Activated CD4-positive, alpha-beta T cell treated with anti-CD3 and anti-CD28 coated beads, Interleukin-2, amount 10 ng/mL, durations not matched to agents 24 days and 14 days (primary cell): ENCODE measurements at places on chromosomes 4 and X. TPM values are rescaled to one million over a fixed set of nuclear protein-coding genes. Genes with fewer than 3 reads are reported as not detected.

- DNase-seq: no peak
Measured at GRCh38 chr4:115275615-115276014, 162.2 kb upstream of the NDST4 start.

- DNase-seq: no peak
Measured at GRCh38 chr4:8082517-8083055, 76.0 kb downstream of the ABLIM2 start.

GRCh38 chr4:165106518-165106917 is 6.1 kb downstream of the TMEM192 start:
- no peak for DNase-seq

Gene MAGEE2
- not detected in 2 replicates for total RNA-seq

GRCh38 chr4:87030755-87031441 is 96.1 kb downstream of the AFF1 start:
- DNase-seq: no peak

DNA sequence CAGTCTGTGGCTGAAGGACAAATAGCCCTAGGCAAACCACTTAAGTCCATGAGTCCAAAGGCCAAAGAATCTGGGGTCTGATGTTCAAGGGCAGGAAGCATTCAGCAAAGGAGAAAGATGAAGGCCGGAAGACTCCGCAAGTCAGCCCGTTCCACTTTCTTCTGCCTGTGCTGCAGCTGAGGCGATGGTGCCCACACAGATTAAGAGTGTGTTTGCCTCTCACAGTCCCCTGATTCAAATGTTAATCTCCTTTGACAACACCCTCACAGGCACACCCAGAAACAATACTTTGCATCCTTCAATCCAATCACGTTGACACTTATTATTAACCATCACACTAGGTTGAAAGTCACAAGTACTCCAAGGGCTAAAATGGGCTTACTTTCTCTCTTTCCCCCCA is 605.4 kb upstream of the GNPDA2 start:
- DNase-seq: no peak

Gene RNF150
- 0.02 TPM in 1 of 2 replicates, not detected in the other for total RNA-seq

DNA sequence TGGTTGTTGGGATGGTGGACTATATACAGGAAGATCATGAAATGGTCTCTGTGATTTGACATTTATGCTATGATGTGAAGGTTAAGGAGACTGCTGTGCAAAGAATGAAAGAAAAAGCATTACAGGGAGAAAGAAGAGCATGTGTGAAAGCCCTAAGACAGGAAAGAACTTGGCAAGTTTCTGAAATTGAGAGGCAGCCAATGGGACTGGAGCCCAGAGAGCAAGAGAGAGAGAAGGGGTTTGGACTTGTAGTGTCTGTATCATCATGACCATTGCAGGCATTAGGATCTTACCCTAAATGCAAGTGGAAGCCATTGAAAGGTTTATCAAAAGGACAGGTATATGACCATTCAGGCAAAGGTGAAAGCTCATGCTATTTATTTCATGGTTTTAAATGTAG is 147.1 kb downstream of the NAA11 start:
- no peak for DNase-seq

DNA sequence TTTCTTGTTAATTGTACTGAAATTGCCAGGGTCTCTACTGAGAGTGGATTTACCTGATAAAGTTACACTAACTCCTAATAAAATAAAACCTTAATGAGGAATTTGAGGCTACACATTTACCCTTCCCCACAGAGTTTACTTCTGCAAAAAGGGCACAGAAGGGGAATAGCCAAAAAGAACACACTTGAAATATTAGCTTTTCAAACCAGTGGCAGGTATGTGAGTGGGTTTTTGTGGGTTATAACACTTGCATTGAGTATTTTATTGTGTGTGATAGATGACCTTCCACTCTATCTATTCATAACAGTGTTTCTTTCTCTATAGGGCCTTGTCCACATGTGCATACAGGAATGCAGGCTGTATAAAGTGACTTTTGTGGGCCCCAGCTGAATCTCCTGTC is 5.0 kb upstream of the GPR174 start:
- DNase-seq: no peak

DNA sequence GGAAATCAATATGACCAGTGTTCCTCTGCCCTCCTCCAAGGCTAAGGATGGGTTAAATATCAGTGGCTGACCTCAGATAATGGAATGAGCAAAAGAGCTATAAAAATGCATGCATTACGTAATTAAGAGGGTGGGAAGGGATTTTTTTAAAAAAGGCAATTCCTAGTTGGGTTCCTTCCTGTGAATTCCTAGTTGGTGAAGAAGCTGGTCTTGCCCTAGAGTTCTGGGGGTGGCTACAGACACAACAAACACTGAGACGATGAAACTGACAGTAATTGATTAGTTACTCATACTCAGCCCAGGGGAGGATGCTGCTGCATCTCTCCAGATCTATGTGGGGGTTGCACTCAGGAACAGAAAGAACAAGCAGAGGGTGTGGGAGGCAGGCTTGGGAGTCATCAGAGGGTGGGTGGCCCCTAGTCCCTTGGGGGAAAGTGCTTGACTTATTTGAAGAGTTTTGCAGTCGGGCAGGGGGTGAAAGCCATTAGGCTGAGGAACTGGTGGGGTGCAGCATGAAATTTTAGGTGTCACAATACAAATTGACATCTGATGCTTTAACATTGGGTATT is 662.0 kb upstream of the FRG1 start:
- no peak for DNase-seq

Gene HMX1
- not detected in 2 replicates for total RNA-seq

Gene CDX4
- total RNA-seq: not detected in 2 replicates

Gene STOX2
- not detected in 2 replicates for total RNA-seq

DNA sequence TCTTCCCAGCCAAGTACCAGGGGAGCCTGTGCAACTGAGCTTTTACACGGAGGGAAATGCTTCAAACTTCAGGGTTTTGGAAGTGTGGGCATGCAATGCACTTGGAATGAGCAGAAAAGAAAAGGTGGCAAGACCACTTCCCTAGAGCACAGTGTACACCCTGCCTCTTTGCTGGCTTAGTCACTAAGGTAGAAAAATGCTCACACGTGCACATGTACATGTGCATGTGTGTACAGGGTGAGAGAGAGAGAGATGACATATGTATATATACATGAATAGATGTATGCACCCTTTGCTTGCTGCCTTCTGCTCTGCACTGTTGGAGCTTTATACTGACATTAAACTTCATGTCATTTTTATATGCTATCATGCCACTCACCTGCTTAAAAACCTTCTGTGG is 7.9 kb upstream of the KLF3 start:
- no peak for DNase-seq

GRCh38 chrX:20507901-20508620 is 241.4 kb upstream of the RPS6KA3 start:
- DNase-seq: peak; percentile 2

DNA sequence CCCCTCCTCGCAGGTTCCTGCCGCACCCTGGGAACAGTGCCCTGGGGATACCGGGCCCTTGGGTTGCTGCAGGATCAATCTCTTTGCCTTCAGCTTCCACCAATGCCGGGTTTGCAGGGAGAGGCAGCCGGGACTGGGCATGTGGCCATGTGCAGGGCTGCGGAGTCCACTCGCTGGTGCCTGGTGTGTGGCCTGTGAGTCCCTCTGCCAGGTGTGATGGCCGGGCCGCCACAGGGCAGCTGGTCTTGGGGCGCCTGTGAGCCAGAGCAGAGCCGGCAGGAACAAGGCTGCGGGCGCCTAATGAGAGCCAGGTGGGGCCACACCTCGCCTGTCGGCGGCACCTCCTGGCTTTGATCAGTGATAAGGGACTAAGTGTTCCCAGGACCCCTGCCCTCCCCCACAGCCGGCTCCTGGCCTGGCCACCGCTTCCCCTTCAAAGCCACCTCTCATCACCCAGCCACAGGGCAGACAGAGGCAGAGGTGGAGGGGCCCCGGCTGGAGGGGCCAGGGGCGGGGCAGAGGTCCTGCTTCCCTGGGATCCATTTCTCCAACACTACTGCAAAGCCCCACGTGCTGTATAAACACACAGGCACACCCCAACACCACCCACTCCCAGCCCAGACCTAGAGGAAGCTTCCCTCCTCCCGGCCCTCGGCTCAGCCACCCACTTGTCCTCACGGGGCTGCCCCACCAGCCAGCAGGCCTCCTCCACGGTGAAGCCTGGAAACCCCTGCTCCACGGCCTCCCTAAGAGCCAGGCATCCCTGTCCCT is 132.7 kb downstream of the CPZ start:
- no peak for DNase-seq

Gene MGAT4D
- total RNA-seq: not detected in 2 replicates

DNA sequence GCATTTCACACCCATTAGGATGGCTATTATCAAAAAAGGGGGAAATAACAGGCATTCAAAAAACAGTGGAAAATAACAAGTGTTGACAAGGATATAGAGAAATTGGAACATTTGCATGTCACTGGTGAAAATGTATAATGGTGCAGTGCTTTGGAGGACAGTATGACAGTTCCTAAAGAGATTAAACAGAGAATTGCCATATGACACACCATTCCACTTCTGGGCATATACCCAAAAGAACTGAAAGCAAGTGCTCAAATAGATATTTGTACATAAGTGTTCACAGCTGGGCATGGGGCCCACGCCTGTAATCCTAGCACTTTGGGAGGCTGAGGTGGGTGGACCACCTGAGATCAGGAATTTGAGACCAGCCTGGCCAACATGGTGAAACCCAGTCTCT is 348.1 kb downstream of the NR3C2 start:
- no peak for DNase-seq

- no peak for DNase-seq
Measured at GRCh38 chr4:112140536-112140935, 4.7 kb upstream of the FAM241A start.

DNA sequence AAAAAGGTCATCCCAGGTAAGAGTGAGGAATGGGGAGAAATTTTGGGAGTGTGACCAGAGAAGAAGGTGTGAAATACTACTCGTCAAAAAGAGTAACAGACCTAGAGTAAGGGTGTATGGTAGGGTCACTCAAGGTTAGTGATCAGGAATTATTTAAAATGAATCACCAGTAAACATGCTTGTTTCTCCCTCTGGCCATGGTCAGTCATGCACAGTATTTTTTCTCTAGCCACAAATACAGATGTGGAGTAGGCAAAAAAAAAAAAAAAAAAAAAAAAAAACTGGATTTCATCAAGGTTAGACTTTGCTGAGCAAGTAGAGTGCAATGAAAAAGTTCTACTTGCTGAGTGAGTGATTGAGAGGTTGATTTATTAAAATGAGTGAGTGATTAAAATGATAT is 34.2 kb upstream of the SLIT2 start:
- DNase-seq: no peak

Gene FGG
- not detected in 2 replicates for total RNA-seq

Gene SPATA4
- total RNA-seq: 0.12 TPM in 1 of 2 replicates, not detected in the other

- no peak for DNase-seq
Measured at GRCh38 chr4:149345424-149345823, 470.2 kb downstream of the IQCM start.

Gene TLR8
- not detected in 2 replicates for total RNA-seq

Gene TKTL1
- not detected in 2 replicates for total RNA-seq

Gene GPRASP3
- 0.56 and 1.7 TPM in 2 replicates for total RNA-seq

Gene ENPEP
- 0.36 TPM in 1 of 2 replicates, not detected in the other for total RNA-seq

Gene RNF128
- total RNA-seq: not detected in 2 replicates

DNA sequence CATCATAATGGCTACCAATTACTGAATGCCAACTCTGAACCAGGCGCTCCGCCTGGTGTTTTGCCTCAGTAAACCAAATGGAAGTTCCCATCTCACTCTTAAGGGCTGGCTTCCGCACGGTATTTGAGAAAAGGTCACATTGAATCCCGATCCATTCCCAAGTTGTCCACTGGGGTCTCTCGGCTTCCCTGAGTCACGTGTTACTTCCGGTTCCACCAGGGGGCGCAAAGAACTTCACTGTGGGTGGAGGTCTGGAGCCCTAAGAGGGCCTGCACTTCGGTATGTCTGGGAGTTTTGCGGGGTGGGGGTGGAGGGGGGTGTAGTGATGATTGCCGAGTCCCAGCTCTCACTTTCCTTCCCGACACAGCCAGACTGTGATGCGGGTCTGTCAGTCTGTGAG is 13.4 kb upstream of the NHS start:
- DNase-seq: no peak

Gene TREX2
- total RNA-seq: 1.1 and 1.9 TPM in 2 replicates

DNA sequence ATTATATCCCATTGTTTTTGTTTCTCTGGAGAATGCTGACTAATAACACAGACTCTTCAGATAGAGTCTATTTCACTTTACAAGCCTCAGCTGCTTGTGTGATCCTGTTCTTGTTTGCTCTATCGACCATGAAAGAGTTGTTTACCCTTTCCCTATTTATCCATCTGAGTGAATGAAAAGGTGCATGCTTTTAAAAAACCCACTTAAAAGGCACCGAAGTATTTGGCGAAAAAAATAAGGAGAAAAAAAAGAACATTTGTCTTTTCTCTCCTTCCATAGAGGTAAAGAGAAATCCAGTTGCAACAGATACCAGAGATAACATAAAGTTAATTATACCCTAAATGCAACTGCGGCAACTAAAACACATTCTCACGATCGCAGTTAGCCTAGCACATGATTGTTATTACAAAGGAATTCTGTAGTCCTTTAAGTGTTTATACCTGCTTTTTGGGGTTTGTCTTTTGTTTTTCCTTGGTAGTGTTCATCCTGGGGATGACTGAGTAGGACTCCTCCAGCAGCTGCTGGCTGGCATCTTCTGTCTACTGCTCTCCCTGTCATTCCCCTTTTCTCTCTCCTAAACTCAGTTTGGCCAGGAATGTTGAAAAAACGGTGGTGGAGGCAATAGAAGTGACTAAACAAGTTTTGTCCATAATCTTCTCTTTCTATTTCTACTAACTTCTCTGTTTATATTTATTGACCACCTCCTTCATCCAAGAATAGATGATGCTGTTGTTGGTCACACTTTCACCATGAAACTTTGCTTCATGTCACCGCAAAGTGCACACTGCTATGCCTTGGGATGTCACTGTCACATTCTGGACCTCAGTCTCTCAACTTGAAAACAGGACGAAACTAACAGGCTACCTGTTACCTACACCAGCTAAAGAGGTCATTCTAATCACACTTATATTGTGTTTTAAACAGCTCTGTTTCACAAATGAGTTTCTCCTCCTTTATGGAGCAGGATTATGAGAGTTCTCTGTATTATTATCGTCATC is 41.9 kb upstream of the FRAS1 start:
- DNase-seq: no peak

Gene PSAPL1
- total RNA-seq: not detected in 2 replicates

DNA sequence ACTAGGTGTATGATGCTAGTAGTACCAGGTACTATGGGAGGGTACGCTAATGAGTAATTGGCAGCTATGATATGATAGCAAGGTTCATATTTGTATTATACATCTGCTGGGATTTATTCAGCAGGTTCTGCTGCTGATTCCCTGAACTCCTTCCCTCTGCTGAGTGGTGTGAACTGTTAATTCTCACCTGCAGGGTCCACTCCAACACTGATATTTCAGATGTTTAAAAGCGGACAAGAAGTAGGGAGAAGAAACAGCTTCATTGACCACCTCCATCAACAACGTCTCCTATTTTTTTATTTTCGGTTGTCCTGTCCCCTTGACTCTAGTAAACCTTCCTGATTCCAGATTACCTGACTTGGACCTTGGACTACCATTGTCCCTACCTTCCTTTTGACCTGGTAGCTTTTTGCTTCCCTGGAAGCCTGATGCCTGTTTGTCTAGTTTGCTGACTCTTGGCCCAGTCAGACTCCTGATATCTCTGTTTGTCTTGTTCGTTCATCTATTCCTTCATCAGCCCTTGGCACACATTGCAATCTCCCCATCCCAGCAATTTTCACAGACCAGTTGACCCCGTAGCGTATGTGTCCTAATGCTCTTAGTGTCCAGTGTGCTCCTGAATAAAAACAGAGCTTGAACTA is 34.0 kb upstream of the RNF128 start:
- DNase-seq: no peak
